ENCODE measurements at places on chromosomes 2 and 18. TPM values are rescaled to one million over a fixed set of nuclear protein-coding genes. Genes with fewer than 3 reads are reported as not detected.

The ASB18 gene
- not detected for total RNA-seq

GRCh38 chr2:152284398-152284797 lies 50.6 kb upstream of the FMNL2 start:
- DNase-seq = no peak

DNA sequence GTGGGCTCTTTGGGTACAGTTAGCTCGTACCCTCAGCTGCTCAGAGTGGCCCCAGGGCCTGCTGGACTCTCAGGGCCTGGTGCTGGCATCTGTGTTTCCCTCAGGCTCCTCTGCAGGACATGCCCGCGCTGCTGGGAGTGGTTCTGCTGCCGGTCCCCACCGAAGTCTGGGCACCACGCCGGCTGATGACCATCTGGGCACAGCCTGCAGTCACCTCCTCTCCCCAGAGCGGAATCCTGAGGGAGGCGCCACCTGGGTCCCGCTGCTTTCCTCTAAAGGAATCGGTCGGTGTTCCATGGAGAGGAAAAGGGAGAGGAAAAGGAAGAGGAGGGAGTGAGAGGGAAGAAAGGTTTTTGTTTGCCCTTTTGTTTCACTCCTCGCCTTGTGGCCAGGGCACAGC lies 43.6 kb downstream of the MC2R start:
- DNase-seq = no peak

DNA sequence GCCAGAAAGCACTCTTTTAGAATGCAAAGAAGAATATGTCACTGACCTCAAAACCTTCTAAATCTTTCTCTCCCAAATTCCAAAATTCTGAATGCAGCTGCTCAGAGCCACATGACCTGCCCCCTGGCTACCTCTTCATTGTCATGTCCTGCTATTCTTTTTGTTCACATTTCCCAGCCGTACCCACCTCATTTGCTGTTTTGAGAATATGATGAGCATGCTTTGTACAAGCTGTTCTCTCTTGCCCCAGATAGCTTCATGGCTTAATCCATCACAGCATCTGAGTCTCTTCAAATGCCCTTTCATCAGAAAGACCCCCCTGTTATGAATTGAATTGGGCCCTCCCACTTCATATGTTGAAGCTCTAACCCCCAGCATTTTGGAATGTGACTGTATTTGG lies 214.3 kb downstream of the KCNS3 start:
- DNase-seq = no peak

- DNase-seq = no peak
Measured at GRCh38 chr2:184444217-184444616, 154.1 kb upstream of the ZNF804A start.

The FKBP7 gene
- total RNA-seq = 2.7 TPM

DNA sequence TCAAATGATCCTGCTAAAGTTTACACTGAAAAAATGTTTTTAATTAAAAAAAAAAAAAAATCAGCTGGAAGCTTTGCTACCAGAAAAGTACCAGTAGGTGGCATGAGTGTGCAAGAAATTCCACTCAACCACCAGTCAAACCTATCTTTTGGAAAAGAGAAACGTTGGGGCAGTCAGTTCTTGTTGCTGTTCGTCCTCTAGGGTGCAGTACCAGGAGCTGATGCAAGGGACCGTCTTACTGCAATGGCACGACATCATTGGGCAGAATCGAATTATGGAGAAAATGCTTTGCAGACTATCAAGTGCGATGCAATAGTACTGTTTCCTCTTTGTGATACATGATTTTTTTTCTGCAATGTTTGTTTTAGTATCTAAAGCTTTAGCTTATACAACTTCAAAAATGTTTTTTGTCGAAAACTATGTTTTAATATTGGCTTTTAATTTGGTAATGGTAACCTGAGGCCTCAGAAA lies 18.3 kb downstream of the YPEL5 start:
- DNase-seq = peak; percentile 86

- DNase-seq = peak; percentile 37
Measured at GRCh38 chr2:178761759-178762371, 45.4 kb downstream of the TTN start.

DNA sequence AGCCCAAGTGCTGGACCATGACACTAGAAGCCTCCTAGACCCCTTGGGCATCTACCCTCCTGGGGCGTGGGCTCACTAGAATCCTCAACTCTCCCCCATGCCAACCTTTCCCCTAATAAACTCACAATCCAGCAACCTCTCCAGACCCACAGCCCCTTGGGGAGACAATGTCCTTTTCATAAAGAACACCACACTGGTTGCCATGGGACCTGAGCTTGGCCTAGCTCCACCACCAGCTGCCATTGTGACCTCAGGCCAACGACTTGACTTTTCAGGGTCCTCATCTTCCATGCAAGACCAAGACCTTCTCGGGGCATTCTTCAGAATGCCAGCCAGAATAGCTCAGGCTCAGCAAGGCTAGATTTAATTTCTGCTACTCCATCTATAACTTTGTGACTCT lies 128.1 kb upstream of the NPAS2 start:
- no peak for DNase-seq

The DCDC2C gene
- total RNA-seq = not detected

DNA sequence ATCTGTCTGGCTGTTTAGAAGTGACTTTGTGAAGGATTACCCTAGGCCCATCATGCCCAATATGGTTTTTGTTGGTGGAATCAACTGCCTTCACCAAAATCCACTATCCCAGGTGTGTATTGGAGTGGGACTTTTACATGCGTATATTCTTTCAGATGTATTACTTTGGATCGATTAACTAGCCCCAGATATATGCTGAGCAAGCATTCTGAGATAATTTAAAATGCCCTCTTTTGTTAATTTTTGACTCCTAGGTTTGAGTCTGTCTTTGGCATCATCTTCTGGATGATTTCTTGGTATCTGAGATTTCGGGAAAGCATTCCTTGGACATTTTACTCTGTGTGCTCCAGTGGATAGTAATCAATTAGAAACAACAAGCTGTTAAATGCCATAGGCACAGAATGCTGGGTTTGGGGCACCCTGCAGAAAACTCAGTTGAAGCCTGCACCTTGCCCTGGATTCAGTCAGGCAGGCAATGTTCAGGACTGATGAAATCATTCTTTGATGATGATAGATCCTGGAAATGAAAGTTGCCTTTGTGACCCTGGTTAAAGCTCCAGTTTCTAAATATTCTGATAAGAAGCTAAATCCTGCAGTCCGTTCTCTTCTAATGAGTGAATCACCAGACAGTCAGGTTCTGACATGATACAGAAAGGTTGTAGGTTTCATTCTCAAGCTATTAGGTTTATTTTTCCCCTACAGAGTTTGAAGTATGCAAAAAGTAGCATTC lies 1.1 kb downstream of the UGT1A1 start:
- no peak for DNase-seq

- no peak for DNase-seq
Measured at GRCh38 chr2:218031771-218032257, 29.0 kb upstream of the TNS1 start.

The TEKT4 gene
- total RNA-seq = not detected

DNA sequence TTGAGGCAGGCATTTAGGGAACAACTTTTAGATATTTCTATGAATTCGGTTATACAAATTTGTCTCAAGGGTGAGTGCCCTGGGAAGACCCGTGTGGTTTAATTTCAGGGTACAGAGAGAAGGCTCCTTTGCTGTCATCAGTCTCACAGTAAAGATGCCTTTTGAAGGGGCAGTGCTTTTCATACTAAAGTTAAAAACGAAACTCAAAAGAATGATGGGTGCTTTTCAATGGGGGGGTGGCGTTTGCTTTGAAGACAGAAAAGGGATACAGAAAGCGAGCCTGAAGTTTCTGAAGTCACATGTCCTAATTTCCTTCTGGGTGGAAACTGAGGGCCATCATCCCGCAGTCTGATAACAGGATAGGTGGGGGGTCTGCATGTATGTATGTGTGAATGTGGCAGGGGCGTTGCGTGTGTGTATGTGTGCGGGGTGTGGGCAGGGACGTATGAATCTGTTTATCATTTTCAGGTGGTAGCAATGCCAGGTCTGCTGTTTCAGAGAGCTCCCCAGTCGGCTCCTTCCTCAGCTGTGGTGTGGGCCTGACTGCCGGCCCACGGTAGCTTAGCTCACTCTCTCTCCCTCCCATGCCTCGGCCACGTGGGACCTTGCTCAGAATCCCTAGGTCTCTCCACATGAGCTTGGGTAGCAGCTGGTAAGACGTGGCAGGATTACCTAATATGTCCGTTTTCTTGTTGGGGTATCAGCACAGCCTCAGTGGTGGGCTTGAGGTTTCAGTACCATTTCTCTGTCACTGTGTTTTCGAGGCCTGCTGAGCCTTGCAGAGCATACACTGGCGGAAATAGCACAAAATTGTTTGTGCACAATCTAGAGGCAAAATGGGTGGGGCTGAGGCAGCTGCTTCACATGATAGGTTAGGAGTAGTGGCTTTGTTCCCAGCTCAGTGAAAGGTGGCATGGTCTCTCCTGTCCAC lies 32.7 kb downstream of the ARHGAP25 start:
- DNase-seq = peak; percentile 63

DNA sequence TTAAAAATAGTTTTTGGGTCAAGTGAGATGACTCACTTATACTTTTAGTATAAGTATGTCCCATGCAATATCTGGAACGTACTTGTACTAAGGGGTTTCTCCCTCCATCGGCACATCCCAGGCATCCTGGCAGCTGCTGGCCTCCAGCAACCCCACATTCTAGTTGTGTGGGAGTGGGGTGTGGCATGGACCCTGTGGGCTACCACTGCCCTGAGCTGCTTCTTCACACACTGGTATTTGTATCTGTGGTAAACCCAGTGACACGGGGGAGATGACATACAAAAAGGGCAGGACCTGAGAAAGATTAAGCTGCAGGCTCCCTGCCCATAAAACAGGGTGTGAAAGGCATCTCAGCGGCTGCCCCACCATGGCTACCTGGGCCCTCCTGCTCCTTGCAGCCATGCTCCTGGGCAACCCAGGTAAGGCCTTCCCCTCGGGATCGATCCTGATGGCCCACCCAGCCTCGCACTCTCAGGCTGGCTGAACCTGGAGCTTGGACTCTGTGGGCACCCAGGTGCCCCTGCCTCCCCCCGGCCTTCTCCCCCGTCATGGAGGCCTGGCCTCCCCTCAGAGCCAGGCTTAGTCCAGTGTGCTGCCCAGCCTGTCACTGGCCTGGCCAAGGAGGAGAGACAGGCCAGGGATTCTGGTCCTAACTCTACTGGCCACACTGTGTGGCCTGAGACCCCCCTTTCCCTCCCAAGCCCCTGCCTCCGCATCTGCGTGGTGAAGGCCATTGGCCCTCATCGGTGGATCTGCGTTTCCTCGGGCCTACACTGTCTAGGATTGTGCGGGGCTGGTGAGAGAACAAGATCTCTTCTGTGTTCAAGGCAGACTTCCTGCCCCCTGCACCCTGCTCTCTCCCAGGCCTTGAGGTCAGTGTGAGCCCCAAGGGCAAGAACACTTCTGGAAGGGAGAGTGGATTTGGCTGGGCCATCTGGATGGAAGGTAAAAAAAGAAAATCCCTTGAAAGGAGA lies at the start of gene GNLY:
Gene GNLY (plus strand): TSS at position 307 of the 974 bp plus-strand sequence. CDS start 61 bp downstream, at position 368.
- DNase-seq = no peak

- no peak for DNase-seq
Measured at GRCh38 chr2:10144771-10145518, 22.4 kb downstream of the RRM2 start.

DNA sequence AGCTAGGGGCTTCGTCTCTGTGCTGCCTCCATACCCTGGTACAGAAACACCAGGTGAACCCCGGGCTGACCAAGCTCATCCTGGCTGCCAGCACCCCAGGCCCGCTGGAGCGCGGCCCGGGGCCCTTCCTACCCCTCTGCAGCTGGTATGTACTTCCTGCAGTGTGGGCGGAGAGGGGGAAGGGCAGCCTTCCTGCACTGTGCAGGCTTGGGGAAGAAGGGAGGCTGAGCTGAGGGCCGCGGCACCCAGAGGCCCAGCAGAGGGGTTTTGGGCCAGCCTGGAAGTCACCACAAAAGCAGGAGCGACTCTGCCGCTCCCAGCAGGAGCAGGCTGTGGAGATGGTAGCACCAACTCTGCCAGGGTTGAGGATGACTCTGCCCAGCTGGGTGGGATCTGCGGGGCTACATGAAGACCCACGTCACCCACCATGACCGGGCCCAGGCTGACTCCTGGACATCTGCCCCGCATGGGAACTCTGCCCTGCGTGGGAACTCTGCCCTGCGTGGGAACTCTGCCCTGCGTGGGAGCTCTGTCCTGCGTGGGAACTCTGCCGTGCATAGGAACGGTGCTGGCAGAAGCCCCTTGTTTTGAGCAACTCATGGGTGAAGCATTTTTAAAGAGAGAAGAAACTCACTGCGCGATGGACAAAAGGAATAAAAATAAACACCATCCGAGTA lies 273.3 kb downstream of the NDUFA10 start:
- no peak for DNase-seq

DNA sequence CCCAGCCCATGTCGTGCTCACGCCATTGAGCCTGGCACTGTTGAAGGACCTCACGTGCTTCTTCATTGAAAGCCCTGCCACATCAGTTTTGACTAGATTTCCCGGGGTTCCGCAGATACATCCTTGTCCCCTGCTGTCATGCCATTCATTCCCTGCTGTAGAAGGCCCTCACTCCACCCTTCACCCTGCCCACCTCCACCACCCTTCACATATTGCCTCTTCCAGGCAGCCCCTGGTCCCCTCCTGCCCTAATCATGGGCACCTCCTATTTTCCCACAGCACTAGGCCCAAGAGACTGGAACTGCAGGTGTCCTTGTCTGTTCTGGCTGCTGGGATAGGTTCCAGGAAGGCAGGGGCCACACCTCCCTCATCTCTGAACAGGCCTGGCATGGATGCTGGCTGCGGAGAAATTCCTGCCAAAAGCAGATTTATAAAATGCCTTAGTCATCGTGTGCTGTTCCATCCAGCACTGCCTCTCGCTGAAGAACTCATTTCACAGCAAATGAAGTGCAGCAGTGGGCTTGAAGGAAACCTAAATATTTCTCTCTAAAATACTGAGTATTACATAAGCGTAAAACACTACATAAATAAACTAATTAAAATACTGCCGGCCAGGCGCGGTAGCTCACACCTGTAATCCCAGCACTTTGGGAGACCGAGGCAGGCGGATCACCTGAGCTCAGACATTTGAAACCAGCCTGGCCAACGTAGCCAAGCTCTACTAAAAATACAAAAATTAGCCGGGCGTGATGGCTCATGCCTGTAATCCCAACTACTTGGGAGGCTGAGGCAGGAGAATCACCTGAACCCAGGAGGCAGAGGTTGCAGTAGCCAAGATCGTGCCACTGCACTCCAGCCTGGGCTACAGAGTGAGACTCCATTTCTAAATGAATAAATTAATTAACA lies 38.4 kb downstream of the EIF4E2 start:
- no peak for DNase-seq

GRCh38 chr2:7530001-7530400 lies 612.8 kb downstream of the RNF144A start:
- DNase-seq = no peak

- DNase-seq = no peak
Measured at GRCh38 chr18:54215069-54215468, 9.4 kb downstream of the MBD2 start.

The LNPK gene
- total RNA-seq = 24.0 TPM

GRCh38 chr18:58027341-58027740 lies 16.7 kb upstream of the NEDD4L start:
- no peak for DNase-seq

The RNF125 gene
- total RNA-seq = 59.8 TPM

The SLC38A11 gene
- total RNA-seq = not detected
